Occipital lobe (tissue), 3 donors: ENCODE measurements at places on chromosomes 12 and 14. TPM values are rescaled to one million over a fixed set of nuclear protein-coding genes. Genes with fewer than 3 reads are reported as not detected.

DBX2 gene
- total RNA-seq: 1.6 TPM

MANSC1 gene
- 1.9 TPM for total RNA-seq

MYF6 gene
- total RNA-seq: 0.47 TPM

GLRX5 gene
- 28.7 TPM for total RNA-seq

IKZF4 gene
- total RNA-seq: 5.5 TPM

TSHR gene
- total RNA-seq: under 0.01 TPM

FAR2 gene
- 62.2 TPM for total RNA-seq

HAL gene
- total RNA-seq: 2.2 TPM

PRIMA1 gene
- not detected for total RNA-seq

SPTB gene
- total RNA-seq: 18.2 TPM

LIN7A gene
- 37.7 TPM for total RNA-seq

ZNF219 gene
- total RNA-seq: 9.7 TPM

NKX2-1 gene
- total RNA-seq: 0.31 TPM

DLGAP5 gene
- total RNA-seq: 4.5 TPM

KRT3 gene
- total RNA-seq: not detected

RNASE4 gene
- 2.2 TPM for total RNA-seq

LRP1-AS gene
- total RNA-seq: not detected

SPIC gene
- total RNA-seq: 0.16 TPM

DHRS2 gene
- 0.31 TPM for total RNA-seq

GPN3 gene
- 17.5 TPM for total RNA-seq

REC8 gene
- 20.4 TPM for total RNA-seq

STAB2 gene
- total RNA-seq: not detected

TPH2 gene
- total RNA-seq: not detected

PPP1R13B gene
- 15.8 TPM for total RNA-seq

BMAL2 gene
- total RNA-seq: 62.2 TPM

VRTN gene
- total RNA-seq: not detected

FAM181A gene
- total RNA-seq: 3.0 TPM

SRSF9 gene
- 87.8 TPM for total RNA-seq

EFS gene
- 17.5 TPM for total RNA-seq
